ENCODE measurements at places on chromosomes 3 and 15. TPM values are rescaled to one million over a fixed set of nuclear protein-coding genes. Genes with fewer than 3 reads are reported as not detected.

SNTN gene
- polyA plus RNA-seq, result not detected

- no peaks in the 10 kb centered on the region for H3K36me3 ChIP-seq
- peaks cover 3% of the 10 kb centered on the region for H3K27me3 ChIP-seq
- H3K27ac ChIP-seq, result no peak overlapping the region
- DNase-seq, result no peak
- no peaks in the 10 kb centered on the region for H3K4me1 ChIP-seq
- H3K4me3 ChIP-seq, result no peak overlapping the region
These were observed 146.0 kb downstream of the ADAMTS9 start for GRCh38 chr3:64541803-64542202.

EFL1 gene
- polyA plus RNA-seq, result 32.0 TPM

- no peaks in the 10 kb centered on the region for H3K27me3 ChIP-seq
- H3K4me1 ChIP-seq, result peaks cover 23% of the 10 kb centered on the region
- H3K36me3 ChIP-seq, result no peaks in the 10 kb centered on the region
These were observed 41.8 kb downstream of the CBLB start for GRCh38 chr3:105826778-105827634.

GOLGA8M gene
- 0.05 TPM for polyA plus RNA-seq

DNA sequence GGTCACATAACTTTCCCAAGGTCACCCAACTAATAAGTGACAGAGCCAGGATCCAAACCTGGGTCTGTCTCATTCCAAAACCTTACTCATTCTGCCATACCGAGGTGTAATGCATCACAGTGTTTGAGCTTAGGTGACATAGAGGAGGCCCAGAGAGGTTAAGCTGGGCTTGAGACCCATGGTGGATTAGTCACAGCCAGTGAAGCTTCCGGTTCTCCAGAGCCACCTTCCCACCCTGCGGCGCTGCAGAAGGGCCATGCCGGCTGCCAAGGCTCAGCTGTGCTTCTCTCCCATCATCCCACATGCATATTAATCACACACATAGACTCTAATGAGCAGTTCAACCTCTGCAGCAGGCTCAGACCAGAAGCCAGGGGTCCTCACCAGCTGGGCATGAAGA lies 42.2 kb downstream of the SPSB4 start:
- no peaks in the 10 kb centered on the region for H3K27me3 ChIP-seq
- H3K4me3 ChIP-seq, result no peak overlapping the region
- H3K4me1 ChIP-seq, result peaks cover 7% of the 10 kb centered on the region
- no peak for DNase-seq
- H3K36me3 ChIP-seq, result no peaks in the 10 kb centered on the region

TRPM7 gene
- 14.4 TPM for polyA plus RNA-seq

- no peaks in the 10 kb centered on the region for H3K36me3 ChIP-seq
- H3K4me3 ChIP-seq, result no peak overlapping the region
- DNase-seq, result no peak
- H3K4me1 ChIP-seq, result no peaks in the 10 kb centered on the region
These were observed 128.4 kb downstream of the FAM174B start for GRCh38 chr15:92527197-92527596.

GOLGA6L6 gene
- not detected for polyA plus RNA-seq

GRCh38 chr3:156657862-156658731 lies 16.3 kb upstream of the TIPARP start:
- H3K36me3 ChIP-seq, result no peaks in the 10 kb centered on the region
- no peak for DNase-seq
- no peaks in the 10 kb centered on the region for H3K4me1 ChIP-seq
- no peaks in the 10 kb centered on the region for H3K27me3 ChIP-seq

DNA sequence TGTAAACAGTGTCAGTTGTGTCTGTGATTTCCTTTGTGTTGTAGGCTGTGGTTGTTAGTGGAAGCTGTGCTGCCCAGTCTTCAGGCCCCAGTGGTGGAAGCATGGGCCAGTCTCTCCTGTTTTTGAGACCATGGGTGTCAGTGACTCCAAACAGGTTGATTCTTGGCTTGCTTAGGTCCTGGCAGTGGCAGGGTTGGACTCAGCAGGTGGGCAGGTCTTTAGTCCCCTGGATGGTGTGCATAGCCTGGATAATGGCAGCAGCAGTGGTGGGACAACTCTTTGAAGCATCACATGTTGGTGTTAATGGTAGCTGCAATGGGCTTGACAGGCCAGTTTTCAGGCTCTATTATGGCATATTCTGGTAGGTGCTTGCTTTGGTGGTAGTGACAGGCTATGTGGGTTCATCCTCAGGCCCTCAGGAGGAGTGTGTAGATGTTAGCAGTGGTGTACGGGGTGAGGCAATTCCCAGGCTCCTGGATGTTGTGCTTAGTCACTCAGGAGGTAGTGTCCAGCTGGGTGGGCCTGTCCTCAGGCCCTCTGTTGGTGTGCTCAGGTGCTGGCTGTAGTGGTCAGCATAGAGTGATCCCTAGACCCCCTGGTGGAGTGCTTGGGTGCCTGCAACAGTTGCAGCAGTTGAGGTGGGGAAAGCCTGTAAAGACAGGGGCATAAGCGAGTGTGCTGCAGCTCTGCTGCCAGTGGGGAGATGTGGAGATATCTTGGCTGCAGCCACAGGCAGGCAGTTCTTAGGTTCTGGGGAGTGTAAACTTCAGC lies 596.7 kb downstream of the PDCD6IP start:
- no peak overlapping the region for H3K4me3 ChIP-seq
- H3K4me1 ChIP-seq, result no peaks in the 10 kb centered on the region
- H3K27ac ChIP-seq, result no peak overlapping the region
- no peak for DNase-seq
- no peaks in the 10 kb centered on the region for H3K27me3 ChIP-seq

DNA sequence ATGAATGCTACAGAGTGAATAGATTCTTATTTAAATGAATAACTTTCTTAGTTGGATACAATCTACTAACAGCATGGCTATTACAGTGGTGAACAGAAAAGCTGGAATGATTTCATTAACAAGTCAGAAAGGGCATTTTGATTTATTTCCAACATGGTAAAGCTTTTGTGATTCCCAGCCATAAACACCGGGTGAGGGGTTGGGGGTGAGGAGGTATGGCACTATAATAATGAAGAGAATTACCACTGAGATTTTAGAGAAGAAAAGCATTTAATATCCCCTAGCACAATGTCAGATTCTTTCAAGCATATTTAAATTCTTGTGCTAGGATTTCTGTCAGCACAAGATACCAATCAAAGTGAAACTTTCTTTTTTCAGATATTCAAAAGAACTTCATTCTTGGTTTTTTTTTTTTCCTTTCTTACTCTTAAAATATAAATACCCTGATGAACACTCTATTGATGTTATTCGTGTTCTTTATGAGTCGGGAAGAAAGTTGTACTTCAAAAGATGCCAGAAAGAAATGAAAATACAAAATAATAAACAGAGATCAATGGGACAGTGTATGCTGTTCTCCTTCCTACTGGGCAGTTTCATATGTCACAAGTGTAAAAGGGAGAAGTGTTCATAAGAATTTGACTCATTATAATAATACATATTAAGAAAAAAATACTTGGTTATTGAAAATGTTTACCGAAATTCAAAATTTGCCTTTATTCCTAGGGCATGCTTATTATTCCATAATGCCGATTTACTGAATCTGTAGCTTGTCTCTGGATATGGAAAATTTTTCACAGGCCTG lies 522.8 kb downstream of the CADM2 start:
- H3K4me1 ChIP-seq, result no peaks in the 10 kb centered on the region
- H3K36me3 ChIP-seq, result no peaks in the 10 kb centered on the region
- H3K27ac ChIP-seq, result no peak overlapping the region
- no peak for DNase-seq
- no peak overlapping the region for H3K4me3 ChIP-seq

- no peaks in the 10 kb centered on the region for H3K36me3 ChIP-seq
- no peak for DNase-seq
- no peaks in the 10 kb centered on the region for H3K27me3 ChIP-seq
- no peak overlapping the region for H3K4me3 ChIP-seq
These were observed 90.8 kb upstream of the C3orf80 start for GRCh38 chr3:160134454-160134853.

TTLL13 gene
- polyA plus RNA-seq, result 0.07 TPM

DNA sequence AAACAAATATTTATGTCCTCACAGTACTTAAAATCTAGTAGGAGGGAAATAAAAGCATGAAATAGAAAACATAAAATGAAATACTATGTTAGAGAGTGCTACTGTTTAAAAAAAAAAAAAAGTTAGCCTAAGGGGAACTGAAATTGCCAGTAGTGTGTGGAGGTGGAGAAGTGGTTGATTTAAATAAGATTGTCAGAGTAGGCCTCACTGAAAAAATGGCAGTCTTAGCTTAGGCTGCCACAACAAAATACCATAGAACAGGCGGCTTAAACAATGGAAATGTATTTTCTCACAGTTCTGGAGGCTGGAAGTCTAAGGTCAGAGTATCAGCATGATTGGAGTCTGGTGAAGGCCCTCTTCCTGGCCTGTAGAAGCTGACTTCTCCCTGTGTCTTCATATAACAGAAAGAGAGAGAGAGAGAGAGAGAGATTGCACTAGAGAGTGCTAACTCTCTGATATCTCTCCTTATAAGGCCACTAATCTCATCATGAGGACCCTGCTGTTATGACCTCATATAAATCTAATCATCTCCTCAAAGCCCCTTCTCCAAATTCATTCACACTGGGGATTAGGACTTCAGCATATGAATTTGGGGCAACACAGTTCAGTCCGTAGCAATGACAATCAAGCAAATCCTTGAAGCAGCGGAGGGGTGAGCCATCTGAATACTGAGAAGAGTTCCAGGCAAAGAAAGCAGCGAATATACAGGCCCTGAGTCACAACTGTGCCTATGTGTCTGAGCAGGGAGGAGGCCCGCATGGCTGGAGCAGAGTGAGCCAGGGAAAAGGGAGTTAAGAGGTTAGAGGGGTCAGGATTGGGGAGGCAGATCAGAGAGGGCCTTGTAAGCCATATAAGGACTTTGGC lies 23.6 kb upstream of the LRRC34 start:
- H3K36me3 ChIP-seq, result no peaks in the 10 kb centered on the region
- H3K27me3 ChIP-seq, result no peaks in the 10 kb centered on the region
- H3K4me1 ChIP-seq, result no peaks in the 10 kb centered on the region
- no peak overlapping the region for H3K27ac ChIP-seq

DNA sequence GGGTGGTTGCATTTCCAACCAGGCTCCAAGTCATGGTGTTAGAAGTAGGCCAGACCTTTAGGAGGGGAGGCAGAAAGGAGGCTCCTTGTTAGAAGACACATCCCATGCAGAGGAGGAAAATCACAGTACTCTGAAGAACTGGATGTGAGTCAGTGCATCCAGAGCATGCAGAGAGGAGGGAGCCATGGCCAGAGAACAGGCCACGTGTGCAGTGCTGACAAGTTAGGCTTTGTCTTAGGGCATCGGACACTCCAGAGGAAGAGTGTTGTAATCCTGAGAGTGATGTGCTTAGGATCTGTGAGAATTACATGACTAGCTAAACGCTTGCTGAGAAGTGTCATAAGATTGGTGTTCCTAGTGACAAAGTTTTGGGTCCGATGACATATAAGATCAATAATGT lies 456.5 kb upstream of the THRB start:
- H3K27me3 ChIP-seq, result no peaks in the 10 kb centered on the region
- no peak overlapping the region for H3K27ac ChIP-seq
- DNase-seq, result no peak
- H3K4me3 ChIP-seq, result no peak overlapping the region

DNA sequence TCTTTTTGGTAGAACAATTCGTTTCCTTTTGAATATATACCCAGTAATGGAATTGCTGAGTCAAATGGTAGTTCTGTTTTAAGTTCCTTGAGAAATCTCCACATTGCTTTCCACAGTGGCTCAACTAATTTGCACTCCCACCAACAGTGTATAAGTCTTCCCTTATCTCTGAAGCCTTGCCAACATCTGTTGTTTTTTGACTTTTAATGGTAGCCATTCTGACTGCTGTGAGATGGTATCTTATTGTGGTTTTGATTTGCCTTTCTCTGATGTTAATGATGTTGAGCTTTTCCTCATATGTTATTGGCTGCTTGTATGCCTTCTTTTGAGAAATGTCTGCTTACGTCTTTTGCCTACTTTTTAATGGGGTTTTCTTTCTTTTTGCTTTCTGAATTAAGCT lies 270.6 kb upstream of the MEIS2 start:
- no peaks in the 10 kb centered on the region for H3K27me3 ChIP-seq
- no peak overlapping the region for H3K27ac ChIP-seq
- DNase-seq, result no peak
- no peak overlapping the region for H3K4me3 ChIP-seq
- peaks cover 10% of the 10 kb centered on the region for H3K4me1 ChIP-seq

GRCh38 chr3:112687616-112688015 lies 46.7 kb upstream of the CCDC80 start:
- peaks cover 17% of the 10 kb centered on the region for H3K4me1 ChIP-seq
- no peak overlapping the region for H3K4me3 ChIP-seq
- no peaks in the 10 kb centered on the region for H3K36me3 ChIP-seq
- DNase-seq, result no peak
